CD4-positive, alpha-beta T cell treated with Interleukin-21 for 1 hour (primary cell): ENCODE measurements at places on chromosomes 11 and 22.

DNA sequence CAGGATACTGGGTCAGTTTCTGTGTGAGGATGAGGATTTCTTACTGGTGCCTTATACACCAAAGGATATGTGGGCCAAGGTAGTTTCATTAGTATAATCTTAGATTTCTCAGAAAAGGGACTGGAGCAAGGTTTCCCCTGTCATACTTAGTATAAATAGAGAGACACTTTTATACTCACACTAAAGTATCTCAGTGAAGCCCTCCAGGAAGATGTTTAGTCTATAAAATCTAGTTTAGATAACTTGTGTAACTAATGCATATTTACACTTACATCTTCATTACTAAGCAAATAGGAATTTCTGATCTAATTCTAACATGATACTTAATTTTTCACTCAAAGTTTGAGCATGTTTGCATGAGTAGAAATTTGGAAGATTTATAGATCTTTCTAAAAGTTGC lies 11.1 kb downstream of the EMSY start:
- DNase-seq, result no peak

GRCh38 chr11:113932788-113933187 lies 28.2 kb downstream of the HTR3B start:
- no peak for DNase-seq

- DNase-seq, result peak; percentile 42
These were observed 30.0 kb upstream of the TCF20 start for GRCh38 chr22:42300259-42301076.

GRCh38 chr22:33666961-33667619 lies 253.2 kb downstream of the LARGE1 start:
- DNase-seq, result no peak

GRCh38 chr11:36300650-36301049 lies 4.6 kb downstream of the PRR5L start:
- no peak for DNase-seq

DNA sequence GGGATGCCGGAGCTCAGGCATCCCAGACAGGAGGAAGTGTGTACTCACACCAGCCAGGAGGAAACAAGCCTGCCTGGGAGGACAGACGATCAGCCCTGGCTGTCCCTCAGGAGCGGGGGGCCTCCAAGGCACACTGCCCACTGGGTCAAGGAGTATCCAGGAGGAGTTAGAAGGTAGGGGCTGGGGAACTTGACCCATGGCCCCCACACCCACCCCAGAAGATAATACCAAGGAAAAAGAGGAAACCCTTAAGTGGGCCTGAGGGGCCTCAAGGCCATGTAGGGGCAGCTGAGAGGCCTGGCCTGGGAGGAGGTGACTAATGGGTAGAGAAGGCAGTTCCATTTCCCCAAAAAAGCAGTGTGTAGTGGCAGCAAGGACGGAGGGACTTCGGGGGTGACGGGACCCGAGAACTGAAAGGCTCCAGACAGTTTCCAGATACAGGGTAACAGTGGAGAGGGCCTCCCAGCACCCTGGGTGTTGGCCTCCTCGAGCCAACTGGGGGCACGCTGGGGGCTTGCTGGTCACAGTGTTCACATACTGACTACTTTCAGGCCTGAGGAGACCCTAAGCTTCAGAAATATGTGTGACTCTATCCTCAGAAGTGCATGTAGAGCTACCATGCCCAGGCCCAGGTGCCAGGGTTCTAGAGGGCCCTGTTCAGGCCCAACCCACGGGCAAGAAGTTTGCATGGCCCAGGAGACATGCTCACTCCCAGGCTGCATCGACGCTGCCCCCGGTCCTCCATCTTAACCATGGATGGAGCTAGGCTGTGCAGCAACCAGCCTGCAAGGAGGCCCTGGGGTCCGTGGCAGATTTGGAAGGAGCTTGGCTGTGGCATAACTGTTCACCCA lies 75.7 kb upstream of the PITPNB start:
- DNase-seq, result no peak

DNA sequence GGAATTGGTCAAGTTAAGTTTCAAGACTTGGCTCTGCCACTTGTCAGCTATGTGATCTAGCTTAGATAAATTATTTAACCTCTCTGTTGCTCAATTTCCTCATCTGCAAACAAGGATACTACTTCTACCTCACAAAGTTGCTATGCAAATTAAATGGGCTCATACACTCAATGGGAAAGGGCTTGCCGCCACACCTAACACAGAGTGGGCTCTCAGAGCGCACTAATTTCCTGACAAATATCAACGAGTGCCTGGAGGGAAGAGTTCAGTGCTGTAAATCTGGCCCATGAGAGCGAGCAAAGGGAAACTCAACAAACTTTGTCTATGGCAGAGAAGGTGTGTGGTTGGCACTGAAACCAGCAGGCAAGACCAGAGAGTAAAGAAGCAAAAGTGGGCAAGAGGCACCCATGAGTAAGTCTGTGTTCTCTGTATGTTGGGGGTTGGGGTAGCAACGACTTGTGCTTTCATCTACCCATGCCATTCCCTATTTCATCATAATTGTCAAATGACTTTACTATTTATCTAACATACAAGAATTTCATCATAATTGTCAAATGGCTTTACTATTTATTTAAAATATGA lies 60.7 kb upstream of the PHF21A start:
- DNase-seq, result no peak

DNA sequence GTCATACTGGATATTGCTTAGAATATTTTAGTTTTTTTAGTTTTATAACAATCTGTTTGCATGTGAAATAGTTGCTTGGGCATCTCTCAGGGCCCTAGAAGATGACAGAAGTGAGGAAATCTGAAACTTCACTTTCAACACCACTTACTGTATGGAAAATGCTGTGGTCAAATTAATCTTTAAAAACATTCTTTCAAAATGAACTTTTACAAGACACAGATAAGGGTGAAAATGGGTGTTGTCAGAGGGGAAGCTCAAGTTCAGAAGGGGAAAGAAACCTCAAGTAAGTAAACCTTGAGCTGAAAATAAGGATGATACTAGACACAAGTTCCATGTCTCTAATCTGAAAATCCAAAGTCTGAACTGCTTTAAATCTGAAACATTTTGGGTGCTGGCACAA lies 1840.1 kb upstream of the RAG2 start:
- no peak for DNase-seq

- DNase-seq, result peak; percentile 46
These were observed 34.3 kb downstream of the RCOR2 start for GRCh38 chr11:63882555-63883242.

- no peak for DNase-seq
These were observed 4.3 kb downstream of the ZFTA start for GRCh38 chr11:63764340-63764678.

GRCh38 chr22:47148510-47148909 lies 386.1 kb downstream of the TBC1D22A start:
- DNase-seq, result no peak

- no peak for DNase-seq
These were observed 48.6 kb upstream of the SLC22A12 start for GRCh38 chr11:64542172-64543125.

GRCh38 chr22:32985899-32986765 lies 72.0 kb downstream of the SYN3 start:
- peak; percentile 30 for DNase-seq

DNA sequence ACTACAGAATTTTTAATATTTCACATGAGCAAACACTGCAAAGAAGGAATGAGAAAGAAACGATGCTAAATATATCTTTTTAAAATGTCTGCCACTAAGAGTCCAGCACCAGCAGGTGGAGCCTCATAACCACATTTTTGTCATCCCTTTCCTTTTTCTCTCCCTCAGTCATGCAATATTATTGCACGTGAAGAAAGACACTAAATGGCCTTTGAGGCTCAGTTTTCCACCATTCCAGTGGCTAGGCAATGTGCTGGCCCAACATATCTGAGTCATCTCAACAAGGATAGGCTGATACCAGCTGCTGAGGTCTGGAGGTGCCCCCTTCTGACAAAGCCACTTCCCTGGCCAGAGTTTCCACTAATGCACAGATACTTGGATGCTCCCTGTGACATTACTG lies 1.8 kb downstream of the ALKBH8 start:
- DNase-seq, result peak; percentile 48

DNA sequence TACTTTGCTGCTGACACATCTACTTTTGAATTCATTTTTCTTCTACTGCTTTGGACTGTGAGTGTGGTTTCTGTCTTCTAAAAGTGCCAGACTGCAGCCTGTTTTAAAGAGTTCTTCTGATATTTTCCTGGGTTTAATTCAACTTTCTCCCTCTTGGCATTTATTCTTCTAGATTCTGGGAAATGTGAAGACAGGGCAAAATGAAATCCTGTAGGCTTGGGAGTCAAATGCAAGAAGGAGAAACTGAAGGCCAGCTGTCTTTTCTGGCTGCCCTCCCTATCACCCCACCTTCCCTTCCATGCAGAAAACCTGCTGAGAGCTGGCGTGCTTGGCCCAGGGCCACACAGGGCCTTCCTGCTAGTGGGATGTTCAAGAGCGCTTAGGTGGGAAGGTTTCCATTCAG lies 7.6 kb downstream of the ZNF70 start:
- DNase-seq, result no peak

GRCh38 chr11:75592715-75593114 lies 30.7 kb downstream of the SERPINH1 start:
- peak; percentile 2 for DNase-seq

DNA sequence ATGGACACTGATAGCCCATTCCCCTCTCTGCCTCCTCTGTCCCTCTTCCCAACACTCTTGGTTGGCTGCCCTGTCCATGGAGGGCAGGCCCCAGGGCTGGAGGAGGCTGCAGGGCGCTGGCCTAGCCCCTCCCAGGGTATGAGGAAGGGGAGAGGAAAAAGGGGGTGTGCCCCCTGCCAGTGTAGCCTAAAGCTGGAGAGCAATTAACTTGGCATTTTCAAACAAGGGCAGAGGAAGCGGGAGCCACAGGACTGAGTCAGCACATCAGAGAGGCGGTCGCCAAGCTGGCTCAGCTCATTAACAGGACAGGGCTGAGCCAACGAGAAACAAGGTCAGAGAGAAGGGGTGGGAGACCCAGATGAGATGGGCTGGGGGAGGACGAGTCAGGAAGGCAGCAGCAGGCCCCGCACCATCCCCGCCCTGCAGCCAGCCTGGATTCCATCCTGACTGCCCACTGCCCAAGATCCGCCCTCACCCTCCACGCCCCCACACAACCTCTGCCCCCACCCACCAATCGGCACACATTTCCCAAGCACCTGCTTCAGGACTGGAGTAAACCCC lies 76.3 kb downstream of the BUD13 start:
- DNase-seq, result no peak

DNA sequence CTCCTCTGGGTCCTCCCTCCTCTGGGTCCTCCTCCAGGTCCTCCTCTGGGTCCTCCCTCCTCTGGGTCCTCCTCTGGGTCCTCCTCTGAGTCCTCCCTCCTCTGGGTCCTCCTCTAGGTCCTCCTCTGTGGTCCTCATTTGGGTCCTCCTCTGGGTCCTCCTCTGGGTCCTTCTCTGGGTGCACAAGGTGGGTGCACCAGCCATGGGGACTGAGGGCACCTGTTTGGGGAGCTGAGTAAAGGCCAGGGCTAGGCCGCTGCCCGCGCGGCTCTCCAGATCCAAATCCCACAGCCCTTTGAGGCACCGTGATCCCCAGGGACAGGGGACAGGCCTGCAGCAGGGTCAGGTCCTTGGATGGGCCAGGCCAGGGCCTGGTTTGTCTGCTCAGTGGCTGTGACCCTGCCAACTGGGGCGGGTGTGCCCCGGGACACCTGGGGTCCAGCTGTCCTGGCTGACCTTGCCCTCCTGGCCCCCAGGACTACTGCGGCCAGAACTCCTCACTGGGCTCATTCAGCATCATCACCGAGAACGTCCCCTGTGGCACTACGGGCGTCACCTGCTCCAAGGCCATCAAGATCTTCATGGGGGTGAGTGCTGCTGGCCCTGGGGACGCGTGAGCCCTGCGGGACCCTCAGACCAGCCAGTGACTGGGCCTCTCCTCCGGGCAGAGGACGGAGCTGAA lies 12.7 kb downstream of the MUC2 start:
- no peak for DNase-seq

DNA sequence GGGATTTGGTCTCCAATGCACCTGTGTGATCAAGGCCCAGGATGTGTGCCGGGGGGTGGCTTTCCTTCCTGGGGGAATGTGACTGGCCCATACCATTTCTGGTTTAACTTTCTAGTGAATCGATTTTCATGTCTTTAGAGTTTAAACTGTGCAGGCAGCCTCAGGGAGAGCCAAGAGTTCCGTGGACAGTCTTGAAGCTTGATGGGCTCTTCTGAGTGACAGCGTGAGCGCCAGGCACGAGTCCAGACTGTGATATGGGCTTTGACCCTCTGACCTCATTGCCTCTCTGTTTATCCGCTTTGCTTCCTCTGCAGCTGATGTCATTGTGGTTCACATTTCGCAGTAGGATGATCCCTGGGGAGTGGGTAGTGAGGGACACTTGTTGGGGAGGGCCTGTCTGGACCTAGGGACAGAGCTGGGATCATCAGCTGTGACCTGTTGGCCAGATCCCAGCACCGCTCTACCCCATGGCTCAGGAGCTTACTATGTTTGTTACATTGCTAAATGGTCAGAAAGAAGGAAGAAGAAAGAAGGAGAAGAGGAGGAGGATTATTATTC lies 80.6 kb upstream of the CLDN5 start:
- DNase-seq, result no peak

- no peak for DNase-seq
These were observed 402.8 kb downstream of the MIAT start for GRCh38 chr22:27060190-27060589.

DNA sequence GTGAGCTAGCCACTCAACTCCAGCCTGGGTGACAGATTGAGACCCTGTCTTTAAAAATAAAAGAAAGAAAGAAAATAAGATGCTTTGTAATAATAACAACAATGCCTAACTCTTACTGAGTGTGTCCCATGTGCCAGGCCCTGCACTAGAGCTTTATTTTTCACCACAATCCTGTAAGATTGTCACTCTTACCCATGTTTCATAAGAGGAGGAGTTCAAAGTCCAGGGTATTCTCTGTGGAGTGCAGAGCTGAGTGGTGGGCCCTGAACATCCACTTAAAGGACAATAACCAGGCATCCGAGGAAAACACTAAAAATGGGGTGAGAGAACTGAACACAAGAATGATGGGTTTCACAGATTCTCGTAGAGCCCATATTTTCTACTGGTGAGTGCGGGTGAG lies 925 bp upstream of the C11orf52 start:
- DNase-seq, result no peak

DNA sequence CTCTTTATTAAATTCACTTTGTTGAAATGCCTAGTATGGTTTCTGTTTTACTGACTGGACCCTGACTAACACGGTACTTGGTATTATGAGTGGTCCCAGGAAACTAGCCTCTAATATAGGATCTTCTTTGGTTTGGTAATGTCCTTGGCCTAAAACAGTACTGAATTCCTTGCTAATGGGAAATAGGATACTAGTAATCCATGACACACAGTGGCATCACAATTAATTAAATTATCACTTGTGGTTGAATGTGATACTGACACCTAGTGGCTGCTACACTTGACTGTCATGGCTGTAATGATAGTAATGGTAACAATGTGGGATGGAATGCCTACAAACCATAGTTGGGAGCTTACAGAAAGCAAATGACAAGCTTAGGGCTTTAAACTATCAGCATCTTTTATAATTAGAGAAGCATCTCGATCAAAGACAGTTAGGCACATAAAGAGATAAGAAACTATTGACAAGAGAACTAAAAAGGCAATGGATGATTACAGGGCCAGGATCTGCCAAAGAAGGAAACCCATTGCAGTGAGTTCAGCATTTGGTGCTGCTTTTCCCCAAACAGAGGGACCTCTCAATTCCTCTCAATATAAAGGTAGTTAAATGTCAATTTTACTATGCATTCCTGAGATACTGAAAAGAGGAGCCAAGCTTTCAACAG lies 8.6 kb downstream of the DNHD1 start:
- peak; percentile 53 for DNase-seq
